Progenitor cell of endocrine pancreas (in vitro differentiated cells): ENCODE measurements at places on chromosomes 3 and 15. TPM values are rescaled to one million over a fixed set of nuclear protein-coding genes. Genes with fewer than 3 reads are reported as not detected.

DNA sequence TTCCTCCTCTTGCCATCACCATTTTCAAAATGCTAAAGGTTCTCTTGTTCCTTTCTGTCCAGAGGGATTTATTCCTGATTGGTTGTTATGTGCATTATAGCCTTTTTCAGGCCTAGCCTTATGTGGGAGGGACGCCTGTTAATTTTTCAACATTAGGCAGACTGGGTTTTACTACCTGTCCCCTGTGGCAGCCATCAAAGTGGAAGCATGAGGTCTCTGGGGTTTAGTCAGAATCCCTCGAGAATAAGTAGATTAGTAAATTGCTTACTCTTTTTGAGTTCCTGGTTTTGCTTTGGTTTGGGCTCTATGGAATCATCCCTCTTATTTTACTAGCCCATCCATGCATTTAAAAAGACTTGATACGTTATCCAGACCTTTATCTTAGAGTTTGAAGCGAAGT is 32.4 kb downstream of the PAK2 start:
- DNase-seq: no peak

DNA sequence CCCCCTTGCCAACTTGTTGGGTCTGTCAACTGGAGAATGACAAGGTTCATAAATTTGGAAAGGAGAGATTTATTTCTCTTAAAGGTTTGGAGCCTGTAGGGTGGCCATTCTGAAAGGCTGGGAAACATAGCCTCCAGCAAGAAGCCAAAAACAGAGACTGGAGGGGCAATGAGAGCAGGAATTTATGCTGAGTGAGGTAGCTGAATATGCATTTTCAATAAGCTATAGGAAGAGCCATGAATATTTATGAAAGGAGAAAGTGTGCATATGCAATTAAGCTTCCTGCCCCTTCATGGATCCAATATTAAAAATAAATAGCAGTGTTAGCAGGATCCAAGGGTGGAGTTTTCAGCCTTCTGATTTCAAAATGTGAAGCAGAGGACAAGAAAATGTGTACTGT is 306.1 kb upstream of the LRRC3B start:
- no peak for DNase-seq

- no peak for DNase-seq
These were observed 1522.7 kb downstream of the OTOL1 start for GRCh38 chr3:163019260-163019659.

DNA sequence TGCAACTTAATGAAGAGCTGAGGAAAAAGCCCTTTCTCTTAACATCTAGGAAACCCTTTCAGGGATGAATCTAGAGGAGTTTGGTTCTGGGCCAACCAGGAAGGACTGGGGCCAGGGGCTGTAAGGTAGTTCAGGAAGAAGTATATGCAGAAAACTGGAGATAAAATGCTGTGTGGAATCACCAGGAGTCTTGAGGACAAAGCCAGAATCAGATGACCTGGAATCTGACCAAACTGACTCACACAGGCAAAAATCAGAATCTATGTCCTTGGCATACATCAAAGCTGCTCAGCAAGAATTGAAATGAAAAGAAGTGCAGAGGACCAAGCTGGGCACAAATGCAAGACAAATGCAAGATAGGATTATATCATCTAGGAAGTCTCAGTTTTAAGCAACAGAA is 59.4 kb upstream of the ATP2C1 start:
- DNase-seq: no peak

DNA sequence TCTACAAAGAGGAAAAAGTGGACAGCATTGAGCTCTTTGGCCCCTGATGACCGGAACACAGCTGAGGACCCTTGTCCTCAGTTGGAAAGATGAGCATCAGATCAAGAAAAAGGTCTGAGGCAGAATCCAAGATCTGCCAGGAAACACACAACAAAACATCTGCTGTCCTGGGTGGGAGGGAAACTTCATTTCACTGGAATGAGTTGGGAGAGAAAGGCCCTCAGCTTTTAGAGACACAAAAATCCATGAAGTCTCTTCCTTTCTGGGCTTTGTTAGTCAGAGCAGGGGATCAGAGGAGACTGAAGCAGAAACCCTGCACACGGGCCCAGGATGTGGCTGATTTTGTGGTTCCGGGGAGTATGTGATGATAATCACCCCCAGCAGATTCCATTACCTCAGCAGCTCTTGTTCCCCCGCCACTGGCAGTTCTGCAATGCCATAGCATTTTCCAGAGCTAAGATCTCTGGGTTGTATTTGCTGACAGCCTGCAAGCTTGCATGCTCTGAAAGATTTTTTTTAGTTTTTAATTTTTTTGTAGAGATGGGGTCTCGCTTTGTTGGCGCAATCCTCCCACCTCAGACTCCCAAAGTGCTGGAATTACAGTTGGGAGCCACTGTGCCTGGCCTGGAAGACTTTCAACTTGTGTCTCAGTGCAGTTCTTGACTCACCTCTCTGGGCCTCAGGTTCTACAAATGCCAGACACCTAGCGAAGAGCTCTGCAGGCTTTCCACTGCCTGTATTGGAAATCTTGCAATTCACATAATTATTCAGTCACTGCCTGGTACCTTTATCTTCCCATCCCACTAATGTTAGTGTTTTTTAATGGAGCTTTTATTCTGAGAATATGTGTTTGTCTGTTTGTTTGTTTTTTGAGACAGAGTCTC is 5.8 kb upstream of the TATDN2 start:
- no peak for DNase-seq

DNA sequence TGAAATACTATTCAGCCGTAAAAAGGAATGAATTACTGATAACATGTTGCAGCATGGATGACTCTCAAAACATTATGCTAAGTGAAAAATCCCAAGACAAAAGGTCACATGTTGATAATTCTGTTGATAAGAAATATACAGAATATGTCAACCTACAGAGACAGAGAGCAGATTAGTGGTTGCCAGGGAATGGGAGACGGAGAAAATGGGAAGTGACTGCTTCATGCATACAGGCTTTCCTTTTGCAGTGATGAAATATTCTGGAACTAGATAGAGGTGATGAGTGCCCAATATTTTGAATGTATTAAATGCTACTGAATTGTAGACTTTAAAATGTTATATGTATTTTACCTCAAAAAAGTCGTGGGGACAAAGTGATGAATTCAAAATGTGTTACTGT is 56.2 kb downstream of the ABHD2 start:
- no peak for DNase-seq

DNA sequence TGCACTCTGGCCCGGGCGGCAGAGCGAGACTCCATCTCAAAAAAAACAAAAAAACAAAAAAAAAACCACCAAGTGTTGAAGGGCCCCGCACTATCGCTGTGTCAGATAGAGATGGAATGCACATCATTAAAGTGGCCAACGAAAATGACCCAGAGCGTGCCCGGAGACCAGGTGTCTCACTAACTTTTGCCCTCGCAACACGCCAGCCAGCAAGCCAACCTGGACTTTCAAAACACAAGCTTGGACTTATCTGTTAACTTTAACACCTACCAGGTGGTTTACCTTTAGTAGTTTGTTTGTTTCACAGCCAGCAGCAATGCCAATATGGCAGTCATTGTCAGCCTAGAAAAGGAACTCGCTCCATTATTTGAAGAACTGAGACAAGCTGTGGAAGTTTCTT is 28.6 kb downstream of the FAM174B start:
- no peak for DNase-seq

GRCh38 chr3:66476852-66477381 is 23.9 kb downstream of the LRIG1 start:
- no peak for DNase-seq

DNA sequence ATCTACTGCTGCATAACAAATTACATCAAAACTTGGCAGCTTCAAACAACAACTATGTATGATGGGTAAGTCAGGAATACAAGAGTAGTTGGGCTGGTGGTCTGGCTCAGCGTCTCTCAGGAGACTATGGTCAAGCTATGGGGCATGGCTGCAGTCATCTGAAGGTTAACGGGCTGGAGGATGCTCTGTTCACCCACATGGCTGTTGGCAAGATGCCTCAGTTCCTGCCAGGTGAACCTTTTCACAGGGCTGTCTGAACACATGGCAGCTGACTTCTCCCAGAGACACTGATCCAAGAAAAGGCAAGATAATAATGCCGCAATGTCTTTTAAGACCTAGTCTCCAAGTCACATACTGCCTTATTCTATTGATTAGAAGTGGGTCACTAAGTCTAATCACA is 63.7 kb downstream of the GPR176 start:
- DNase-seq: no peak

- DNase-seq: no peak
These were observed 342.3 kb upstream of the CFAP20DC start for GRCh38 chr3:59392116-59392515.

CDCP1 gene
- 10.1 and 15.3 TPM in 2 replicates for total RNA-seq

GOLGA6L7 gene
- not detected in 2 replicates for total RNA-seq

REC114 gene
- not detected in 2 replicates for total RNA-seq

TIMP4 gene
- total RNA-seq: not detected in 2 replicates

TIGIT gene
- total RNA-seq: not detected in 2 replicates

GPR156 gene
- 0.41 and 0.89 TPM in 2 replicates for total RNA-seq

CATSPER2 gene
- total RNA-seq: 7.7 and 10.7 TPM in 2 replicates

TRIM71 gene
- 61.3 and 61.6 TPM in 2 replicates for total RNA-seq

MOBP gene
- not detected in 2 replicates for total RNA-seq

ADGRG7 gene
- total RNA-seq: 1.3 and 1.4 TPM in 2 replicates

CLDN1 gene
- 37.8 and 38.0 TPM in 2 replicates for total RNA-seq

FBXL2 gene
- 20.0 and 23.9 TPM in 2 replicates for total RNA-seq

PGBD4 gene
- 1.7 and 1.8 TPM in 2 replicates for total RNA-seq

CSTA gene
- total RNA-seq: not detected in 2 replicates
